Forelimb muscle (tissue), 1 donor: ENCODE measurements at places on chromosomes 7 and 10. TPM values are rescaled to one million over a fixed set of nuclear protein-coding genes. Genes with fewer than 3 reads are reported as not detected.

GRCh38 chr7:84251277-84251781 lies 56.7 kb upstream of the SEMA3A start:
- DNase-seq: peak; percentile 88

GRCh38 chr7:105402221-105403095 lies 13.7 kb upstream of the SRPK2 start:
- no peak for DNase-seq

GRCh38 chr7:57203161-57203791 lies 71.0 kb upstream of the ZNF479 start:
- DNase-seq: no peak

DNA sequence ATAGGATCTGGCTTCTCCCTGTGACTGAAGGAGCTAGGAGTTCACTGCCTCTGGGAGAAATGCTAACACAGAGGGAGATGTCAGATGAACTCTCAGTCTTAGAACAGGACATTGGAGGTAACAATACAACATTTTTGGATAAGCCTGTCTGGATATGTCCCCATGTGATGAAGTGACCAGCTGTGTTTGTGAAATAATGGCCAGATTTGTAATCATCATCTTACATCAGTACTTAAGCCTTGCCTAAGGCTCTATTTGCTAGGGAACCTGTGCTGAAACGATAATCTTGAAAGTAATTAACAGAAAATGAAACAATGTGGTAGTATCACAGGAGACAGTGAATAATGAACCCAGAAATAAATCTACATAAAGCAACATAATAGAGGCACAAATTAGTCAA lies 56.2 kb downstream of the CRPPA start:
- no peak for DNase-seq

- no peak for DNase-seq
These were observed 340.7 kb upstream of the MKI67 start for GRCh38 chr10:128466831-128467371.

Gene ANXA7
- 57.9 TPM for polyA plus RNA-seq

Gene CTNNA3
- 12.6 TPM for polyA plus RNA-seq

DNA sequence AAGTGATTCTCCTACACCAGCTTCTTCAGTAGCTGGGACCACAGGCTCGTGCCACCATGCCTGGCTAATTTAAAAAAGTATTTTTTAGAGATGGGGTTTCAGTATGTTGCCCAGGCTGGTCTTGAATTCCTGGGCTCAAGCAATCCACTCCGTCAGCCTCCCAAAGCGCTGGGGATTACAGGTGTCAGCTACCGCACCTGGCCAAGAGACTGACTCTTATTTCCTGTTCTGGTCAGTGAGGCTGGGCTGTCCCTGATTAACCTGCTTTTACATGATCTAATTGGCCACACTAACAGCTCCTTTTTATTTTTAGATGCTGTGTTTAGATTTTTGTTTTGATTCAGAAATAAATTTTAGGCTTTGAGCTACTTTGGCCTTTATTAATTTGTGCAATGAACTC lies 203.9 kb downstream of the NXPH1 start:
- no peak for DNase-seq

Gene MACROH2A2
- polyA plus RNA-seq: 21.2 TPM

DNA sequence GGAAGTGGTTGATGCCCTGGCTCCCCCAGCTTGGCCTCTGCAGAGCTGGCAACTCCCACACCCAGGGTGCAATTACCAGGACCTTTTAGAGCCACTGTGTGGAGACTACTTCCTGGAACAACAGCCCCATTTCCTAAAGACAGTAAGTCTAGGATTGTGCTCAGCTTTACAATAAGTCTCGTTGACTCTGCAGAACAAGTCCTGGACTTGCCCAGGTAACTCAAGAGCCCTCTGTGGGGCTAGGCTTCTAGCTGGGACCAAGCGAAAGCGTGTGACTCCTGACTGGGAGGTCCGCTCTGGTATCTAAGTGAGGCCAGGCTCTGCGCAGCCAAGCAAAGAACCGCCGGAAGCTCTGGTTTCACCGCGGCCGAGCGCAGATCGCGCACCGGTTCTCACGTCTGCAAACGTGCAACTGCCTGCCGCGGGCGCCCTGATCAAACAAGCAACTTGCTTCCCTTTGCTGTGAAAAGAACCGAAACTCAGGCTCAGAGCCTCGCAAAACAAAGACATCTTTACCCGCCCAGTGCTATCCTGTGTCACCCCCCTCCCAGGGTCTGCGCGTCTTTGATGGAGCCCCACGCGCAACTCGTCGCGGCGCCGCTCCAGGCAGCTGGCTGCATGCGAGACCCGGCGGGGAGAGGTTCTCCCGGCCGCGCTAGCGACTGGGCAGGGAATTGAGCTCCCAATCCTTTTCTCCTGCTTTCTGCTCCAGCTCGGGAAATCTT lies 4.4 kb upstream of the PDLIM1 start:
- DNase-seq: no peak

DNA sequence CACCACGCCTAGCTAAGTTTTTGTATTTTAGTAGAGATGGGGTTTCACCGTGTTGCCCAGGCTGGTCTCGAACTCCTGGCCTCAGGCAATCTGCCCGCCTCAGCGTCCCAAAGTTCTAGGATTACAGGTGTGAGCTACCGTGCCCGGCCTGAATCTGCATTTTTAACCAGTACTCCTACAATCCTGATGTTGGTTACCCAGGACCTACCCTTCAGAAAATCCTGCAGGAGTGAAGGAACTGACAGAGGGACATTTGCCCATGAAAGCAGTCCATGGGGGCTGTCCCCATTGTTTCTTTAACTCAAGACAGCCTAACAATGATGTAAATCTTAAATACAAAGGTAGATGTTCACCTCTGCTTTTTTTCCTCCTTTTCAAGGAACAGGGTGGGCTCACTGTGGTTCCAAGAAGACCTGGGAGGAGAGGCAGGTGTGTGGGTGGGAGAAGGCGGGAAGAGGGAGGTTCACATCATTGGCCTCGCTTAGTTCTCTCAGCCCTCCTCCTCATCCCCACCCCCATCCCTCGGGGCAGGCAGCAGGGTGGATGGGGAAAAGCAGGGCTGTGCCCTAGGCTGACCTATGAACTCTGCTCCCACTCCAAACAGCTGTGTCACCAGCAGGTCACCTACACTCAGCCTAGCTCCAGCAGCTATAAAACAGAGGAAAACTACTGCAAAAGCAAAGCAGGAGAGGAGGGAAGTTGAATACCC lies 13.5 kb downstream of the LRRC20 start:
- no peak for DNase-seq

Gene PAX2
- polyA plus RNA-seq: not detected

DNA sequence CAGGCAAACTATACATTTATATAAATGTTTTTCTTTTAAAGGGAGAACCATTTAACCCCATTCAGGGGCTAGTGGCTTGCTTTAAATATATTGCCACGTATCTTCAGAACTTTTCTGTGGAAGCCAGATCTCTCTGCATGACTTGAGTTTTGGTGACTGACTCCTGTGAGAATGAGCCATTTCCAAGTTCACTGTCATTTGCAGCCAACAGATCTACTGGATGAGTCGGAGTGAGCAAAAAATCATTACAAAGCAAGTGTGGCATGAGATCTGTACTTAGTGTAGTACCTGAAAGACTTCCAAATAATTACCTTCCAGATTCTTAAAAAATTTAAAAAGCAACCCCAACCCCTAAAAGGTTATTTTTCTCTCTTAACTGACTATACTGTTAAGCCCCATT lies 45.6 kb downstream of the PDSS1 start:
- no peak for DNase-seq

Gene ADRA2A
- polyA plus RNA-seq: 4.4 TPM

DNA sequence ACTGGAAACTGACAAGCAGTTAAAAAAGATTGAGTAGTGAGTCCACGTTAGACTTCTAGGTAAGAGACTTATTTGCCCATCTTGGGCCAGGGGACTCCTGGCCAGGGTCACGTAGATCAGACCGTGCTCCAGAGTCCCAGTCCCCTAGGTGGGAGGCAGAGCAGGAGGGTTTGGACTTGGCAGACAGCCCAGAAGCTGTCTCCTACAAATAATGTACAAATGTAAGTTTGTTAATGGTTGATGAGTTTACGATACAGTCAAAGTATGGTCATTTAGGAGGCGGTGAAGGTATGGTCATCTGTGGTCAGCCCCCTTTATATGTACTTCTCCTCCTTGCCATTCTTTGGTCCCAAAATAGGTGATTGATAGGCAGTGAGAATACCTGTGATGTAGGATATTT lies 28.2 kb downstream of the INPP5F start:
- no peak for DNase-seq

GRCh38 chr10:118057361-118057760 lies 10.6 kb upstream of the RAB11FIP2 start:
- no peak for DNase-seq
